ENCODE measurements at places on chromosomes 13 and 19.

DNA sequence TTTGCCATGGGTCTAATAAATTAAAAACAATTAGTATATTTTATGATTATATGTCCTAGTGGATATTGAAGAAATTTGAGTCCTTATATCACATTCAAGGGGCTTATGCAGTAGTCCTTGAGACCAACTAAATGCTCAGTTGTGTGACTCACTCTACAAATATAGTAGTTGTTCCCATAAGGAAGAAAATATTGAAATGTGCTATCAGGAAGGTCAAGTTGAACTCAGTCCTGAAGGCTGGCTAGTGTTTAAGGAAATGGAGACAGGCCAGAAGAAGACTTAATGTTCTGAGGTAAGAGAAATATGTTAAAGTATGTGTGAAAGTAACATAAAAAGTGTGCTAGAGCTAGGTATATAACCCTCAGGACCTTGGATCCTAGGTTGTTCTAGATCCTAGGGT is 766.1 kb upstream of the GPC6 start:
- DNase-seq: no peak

GRCh38 chr13:97082461-97083207 is 88.4 kb upstream of the OXGR1 start:
- DNase-seq: no peak

GRCh38 chr19:12696366-12697335 is at the start of gene FBXW9:
Gene FBXW9 (minus strand): TSS chr19:12696631. CDS start chr19:12696581, 50 bp downstream.
- DNase-seq: peak; percentile 99

DNA sequence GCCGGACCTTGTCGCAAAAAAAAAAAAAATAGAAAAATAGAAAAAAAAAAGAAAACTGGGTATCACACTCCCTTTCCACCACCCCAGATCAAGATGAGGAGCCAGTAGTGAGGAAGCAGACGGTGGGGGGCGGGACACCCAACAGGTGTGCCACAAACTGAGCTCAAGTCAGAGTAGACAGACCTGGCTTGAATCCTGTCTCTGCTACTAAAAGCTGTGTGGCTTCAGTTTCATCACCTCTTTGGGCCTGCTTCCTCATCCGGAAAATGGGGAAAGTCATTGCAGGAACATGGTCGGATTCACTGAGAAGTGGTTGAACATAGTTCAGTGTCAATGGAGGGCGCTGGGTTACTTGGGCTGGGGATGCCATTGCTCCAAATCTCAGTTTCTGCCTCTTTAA is 2.9 kb downstream of the HIF3A start:
- DNase-seq: no peak

- no peak for DNase-seq
Observed at GRCh38 chr13:37481011-37481884, 117.3 kb downstream of the POSTN start.

DNA sequence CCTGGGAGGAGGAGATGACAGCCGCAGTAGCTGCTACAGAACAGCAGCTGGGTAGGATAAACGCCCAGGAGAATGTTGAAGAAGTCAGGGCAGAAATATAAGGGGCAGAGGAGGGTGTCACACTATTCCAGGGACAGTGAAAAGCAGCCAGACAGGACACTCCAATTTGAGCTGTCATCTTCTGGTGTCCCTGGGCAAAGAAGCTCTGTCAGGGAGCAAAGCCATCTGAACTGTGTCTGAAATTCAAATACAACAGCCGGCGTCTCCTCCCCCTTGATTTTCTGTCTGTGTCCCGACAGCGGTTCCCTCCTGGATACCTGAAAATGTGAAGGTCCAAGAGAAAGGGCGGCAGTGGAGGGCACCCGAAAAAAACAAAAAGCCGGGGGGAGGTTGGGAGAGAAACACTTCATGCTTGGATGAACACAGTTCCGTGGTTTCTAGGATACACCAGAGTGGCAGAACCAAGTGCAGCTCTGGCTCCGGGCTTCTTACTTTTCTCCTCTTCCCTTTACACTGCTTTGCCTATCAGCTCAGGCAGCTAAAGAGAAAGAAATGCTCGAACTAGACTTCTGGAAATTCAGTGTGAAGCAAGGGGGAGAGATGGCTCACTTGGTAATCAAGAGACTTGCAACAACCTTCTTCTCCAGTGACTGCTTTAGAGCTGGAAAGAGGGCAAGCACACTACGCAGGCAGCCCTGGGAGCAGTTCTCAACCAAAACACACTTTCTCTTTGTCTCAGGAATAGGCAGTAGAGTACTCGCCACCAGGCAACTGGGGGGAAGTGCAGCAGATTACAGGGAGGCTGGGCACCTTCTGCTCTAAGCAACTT is 465.6 kb downstream of the ITGBL1 start:
- no peak for DNase-seq

DNA sequence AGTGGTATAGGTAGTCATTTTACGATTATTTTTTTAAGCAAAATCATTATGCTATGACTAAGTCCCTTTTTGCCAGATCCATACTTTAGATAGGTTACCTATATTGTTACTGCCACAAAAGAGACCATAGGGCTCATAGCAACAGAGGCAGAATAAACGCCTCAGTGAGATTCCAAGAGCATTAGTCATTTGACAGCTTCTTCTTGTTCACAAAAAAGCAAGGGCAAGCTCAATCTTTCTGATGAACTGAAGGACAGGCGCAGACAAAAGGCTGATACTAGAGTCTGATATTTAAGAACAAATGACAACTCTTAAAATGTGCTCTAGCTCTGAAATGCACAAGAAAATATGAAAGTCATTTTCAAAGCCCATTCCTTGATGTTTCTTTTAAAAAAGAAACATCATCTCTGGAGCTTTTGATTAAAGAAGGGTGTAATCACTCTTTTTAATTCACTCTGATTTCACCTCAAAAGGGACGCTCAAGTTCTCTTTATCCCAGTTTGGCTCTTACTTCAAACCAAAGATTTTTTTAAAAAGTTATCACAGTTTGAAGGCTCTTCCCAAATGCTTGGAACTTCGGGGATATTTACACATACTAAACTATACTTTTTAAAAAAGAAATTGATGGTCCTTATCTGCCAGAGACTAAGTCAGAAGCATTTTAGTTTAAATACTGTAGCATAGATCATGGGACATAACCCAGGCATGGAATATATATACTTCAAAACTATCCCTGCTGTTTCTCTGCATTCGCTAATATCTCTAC is 187.2 kb downstream of the EFNB2 start:
- DNase-seq: no peak

- no peak for DNase-seq
Observed at GRCh38 chr13:98490195-98490836, 86.6 kb downstream of the STK24 start.

GRCh38 chr19:45782162-45782691 is at the start of gene DMPK:
Gene DMPK (minus strand): TSS chr19:45782490. CDS start chr19:45782352, 138 bp downstream.
- DNase-seq: no peak

DNA sequence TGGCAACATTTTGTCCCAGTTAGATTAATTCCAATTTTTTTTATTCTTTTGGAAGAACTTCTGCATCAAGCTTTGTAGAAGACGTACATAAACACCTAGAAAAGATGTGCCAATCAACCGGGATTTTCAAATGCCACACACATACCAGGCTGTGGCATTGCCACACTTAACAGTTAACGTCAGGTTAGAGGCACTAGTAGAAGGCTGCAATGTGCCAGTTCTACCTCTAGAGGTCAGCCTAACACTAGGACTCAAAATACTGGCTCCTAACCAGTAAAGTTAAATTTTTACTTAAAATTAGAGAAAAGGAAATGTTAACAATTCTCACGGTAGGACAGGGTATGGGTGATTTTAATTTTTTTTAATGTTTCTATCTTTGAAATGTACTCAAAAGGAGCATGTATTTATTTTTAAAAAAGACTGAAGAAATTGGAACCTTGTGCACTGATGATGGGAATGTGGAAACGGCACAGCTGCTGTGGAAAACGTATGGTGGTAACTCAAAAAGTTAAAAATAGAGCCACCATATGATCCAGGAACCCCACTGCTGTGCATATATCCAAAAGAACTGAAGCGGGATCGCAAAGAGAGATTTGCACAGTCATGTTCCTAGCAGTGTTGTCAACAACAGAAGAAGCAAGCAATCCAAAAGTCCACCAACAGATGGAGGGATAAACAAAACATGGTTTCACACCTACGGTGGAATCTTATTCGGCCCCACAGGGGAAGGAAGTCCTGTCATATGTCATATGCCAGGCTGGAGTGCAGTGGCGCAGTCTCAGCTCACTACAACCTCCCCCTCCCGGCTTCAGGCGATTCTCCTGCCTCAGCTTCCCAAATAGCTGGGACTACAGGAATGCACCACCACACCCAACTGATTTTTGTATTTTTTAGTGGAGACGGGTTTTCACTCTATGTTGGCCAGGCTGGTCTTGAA is 30.3 kb downstream of the CRYL1 start:
- peak; percentile 90 for DNase-seq

- DNase-seq: no peak
Observed at GRCh38 chr19:35461060-35461459, 13.0 kb downstream of the FFAR2 start.

DNA sequence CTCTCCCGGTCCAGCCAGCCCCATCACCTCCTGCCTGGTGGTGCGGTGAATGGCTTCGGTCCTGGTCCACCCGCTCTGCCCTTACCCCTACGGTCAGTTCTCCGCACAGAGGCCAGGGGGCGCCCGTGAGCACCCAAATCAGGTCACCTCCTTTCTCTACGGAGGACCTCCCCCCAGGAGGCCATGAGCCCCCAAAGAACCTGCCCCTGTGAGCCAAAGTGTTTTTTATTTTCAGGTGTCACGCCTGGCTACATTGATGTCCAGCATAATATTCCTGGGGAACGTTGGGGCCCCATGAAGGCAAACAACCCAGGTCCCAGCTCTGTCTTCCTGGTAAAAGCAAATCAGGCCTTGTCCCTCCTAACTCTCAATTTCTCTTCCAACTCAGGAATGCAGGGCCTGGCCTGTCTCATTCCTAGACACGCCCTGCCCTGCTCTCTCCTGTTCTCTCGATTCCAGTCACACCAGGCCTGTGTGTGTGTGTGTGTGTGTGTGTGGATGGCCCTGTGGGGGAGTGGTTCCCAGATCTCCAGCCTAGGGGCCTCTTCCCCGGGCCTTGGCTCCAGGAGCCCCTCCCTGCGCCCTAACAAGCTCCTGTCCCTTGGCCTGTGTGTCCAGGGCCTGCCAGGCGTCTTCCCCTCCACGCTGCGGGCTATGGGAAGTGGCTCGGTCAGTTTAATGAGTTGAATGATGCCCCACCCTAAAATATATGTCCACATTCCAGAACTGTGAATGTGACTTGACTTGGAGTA is 9.7 kb upstream of the GIPC1 start:
- DNase-seq: peak; percentile 92

- no peak for DNase-seq
Observed at GRCh38 chr13:76745261-76746200, 140.7 kb downstream of the KCTD12 start.

DNA sequence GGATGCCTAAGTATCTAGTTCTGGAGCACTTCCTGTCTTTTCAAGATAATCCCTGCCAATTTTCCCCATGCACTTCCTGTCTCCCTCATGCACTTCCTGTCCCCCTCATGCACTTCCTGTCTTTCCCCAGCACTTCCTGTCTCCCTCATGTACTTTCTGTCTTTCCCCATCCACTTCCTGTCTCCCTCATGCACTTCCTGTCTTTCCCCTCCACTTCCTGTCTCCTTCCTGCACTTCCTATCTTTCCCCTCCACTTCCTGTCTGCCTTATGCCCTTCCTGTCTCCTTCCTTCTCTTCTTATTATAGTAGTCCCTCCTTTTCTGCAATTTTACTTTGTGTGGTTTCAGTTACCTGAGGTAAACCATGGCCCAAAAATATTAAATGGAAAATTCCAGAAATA is 3.0 kb upstream of the TNNT1 start:
- DNase-seq: no peak

DNA sequence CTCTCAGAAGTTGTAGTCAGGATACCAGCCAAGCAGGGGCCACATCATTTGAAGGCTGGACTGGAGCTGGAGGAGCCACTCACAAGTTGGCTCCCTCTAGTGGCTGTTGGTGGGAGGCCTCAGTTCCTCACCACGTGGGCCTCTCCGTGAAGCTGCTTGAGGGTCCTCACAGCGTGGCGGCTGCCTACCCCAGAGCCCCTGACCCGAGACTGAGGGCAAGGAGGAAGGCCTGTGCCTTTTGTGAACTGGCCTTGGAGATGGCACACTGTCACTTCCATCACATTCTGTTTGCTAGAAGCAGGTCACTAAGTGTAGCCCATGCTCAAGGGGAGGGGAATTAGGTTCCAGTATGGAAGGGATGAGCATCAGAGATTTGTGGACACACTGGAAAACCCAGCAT is 14.6 kb downstream of the GNA11 start:
- peak; percentile 91 for DNase-seq

GRCh38 chr19:6216236-6216995 is 63.4 kb downstream of the MLLT1 start:
- DNase-seq: no peak

DNA sequence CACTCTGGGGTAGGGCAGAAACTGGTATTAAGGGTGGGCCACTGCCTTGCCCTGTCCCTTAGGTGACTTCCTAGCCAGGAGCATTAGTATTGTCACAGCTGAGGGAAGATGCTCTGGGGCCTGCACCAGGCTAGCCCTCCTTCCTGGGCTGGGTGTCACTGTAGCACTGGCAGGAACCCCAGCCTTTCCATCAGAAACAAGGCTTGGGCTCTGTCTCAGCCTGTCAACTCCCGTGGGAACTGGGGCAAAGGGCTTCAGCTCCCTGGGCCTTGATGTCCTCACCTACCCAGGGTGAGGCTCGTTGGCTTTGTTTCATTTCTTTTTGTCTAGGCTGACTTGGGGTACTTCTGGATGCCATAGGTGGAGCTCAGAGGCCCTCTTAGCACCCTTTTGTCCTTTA is 18.0 kb downstream of the PAF1 start:
- DNase-seq: no peak

- no peak for DNase-seq
Observed at GRCh38 chr13:36795463-36795862, 23.6 kb upstream of the RFXAP start.

- DNase-seq: no peak
Observed at GRCh38 chr19:6599866-6600454, 9.0 kb upstream of the CD70 start.

- DNase-seq: peak; percentile 60
Observed at GRCh38 chr19:2057484-2058469, 6.7 kb upstream of the MKNK2 start.

DNA sequence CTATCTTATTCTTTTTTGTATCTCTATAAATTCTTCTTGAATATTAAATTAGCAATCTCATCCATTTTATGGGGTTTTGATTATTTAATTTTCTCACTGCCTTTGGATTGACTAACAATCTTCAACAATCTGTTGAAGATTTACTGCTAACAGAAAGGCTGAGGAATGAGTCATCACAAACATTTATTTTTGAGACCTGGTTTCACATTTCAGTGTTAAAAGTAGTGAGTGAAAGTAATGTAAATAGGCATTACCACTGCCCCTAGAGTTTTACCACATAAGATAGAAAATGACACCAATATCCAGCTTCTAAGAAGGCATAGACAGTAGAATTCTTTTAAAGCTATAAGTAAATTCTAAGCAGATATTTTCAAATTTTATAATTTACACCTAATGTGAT is 472.8 kb downstream of the OLFM4 start:
- DNase-seq: no peak

DNA sequence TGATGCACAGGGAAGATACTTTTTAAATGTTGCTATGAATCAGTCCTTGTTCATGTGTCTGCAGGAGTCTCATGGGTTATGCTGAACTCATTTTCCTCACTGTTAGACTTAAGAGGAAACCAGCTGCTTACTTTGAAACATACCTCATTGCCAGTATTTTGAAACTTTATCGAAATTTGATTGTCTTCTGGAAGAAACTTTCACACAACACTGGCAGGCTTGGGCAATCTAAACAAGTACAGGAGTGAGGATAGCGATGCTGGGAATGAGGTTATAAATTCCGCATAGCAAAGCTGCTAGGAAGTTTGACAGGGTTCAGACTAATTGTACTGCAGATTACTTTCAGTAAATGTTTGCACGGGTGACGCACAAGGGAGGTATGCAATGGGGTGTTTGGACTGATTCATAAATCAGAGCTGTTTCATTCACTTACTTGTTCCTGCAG is 245.7 kb downstream of the DNAJC15 start:
- DNase-seq: no peak
